ENCODE measurements at places on chromosomes 7 and 10.

GRCh38 chr7:134140889-134141867 is 14.0 kb downstream of the LRGUK start:
- no peak for DNase-seq

DNA sequence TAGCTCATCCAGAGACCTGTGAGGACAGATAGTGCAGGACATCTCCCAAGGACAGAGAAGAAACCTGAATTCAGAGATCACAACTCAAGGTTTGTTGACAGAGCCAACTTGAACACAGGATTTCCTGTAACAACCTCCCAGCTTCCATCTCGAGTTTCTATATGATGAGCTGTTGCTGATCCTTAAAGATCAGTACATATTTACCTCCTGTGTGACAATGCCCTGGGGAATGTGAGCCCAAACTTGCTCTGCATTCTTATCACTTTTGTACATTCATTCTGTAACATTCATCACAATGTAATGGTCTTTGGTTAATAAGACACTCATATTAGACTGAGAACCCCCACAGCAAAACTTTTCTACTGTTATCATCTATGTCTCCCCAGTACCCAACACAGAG is 468.6 kb downstream of the XPNPEP1 start:
- DNase-seq, result no peak

DNA sequence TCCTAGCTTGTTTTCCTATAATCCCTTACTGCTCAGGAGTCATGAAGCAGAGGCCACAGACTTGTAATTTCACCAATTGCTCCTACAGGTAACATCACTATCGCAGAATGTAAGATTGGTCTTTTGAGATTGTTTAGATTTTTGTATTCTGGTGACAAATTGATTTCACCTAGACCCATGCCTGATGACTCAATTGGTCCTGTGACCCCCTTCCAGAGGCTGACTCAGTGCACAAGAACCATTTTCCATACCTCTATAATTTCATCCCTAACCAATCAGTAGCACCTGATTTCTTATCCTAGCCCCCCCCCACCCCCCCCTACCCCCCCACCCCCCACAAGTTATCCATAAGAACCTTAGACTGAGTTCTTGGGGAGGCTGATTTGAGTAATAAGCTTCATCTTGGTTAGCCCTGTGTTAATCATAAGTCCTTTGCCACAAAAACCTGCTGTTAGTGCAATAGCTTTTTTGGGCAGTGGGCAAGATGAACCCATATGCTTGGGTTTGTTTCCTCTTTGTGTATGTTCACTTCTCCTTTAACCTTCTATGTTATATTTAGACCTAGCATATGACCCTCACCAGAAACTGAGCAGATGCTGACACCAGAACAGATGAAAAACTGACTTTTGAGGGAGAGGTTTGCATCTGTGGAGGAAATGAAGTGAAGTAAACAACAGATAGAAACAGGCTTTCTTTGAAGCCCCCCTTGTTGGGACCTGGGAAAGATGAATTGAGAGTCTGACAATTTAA is 187.1 kb downstream of the KIF20B start:
- DNase-seq, result no peak

- no peak for DNase-seq
Measured at GRCh38 chr10:78570633-78571235, 498.0 kb upstream of the ZMIZ1 start.

- no peak for DNase-seq
Measured at GRCh38 chr7:28069807-28070206, 110.8 kb downstream of the JAZF1 start.

GRCh38 chr7:137306748-137307147 is 36.8 kb downstream of the PTN start:
- no peak for DNase-seq

- DNase-seq, result no peak
Measured at GRCh38 chr10:99611326-99611725, 8.9 kb downstream of the SLC25A28 start.

GRCh38 chr10:127406018-127406550 is 143.0 kb upstream of the NPS start:
- DNase-seq, result no peak

DNA sequence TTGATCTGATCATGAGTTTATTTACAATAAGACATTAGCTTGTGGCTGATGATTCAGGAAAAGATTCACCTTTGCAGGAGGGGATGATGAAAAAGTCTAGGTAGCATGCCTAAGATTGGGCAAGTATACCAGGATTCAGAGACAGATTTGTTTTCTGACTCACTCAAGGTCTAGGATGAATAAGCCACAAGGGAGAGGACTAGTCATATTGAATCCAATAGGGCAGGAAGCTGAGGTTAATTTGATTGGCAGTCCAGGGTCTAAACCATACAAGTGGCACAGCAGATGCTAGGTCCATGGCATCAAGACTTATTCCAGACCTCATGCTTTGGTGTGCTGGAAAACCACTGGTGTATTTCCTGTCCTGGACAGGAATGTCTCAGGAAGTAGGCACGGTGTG is 1133.4 kb downstream of the XPNPEP1 start:
- DNase-seq, result no peak

DNA sequence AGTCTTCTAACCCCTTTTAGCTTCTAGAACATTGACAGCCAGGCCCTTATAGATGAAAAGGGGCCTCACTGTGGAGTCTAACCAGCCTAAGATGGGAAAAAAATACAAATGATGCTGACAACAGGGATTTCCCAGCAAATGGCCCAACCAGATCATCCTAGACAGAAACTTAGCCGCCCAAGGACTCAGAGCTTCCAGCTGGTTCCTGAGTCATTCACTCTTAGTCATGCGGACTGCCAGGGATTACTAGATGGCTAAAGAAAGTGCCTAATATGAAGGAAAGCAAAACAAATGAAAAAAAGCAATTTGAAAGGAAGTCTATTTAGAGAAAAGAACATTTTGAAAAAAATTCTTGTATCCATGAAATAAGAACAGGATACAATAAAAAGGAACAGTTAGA is 23.7 kb downstream of the TSPAN14 start:
- no peak for DNase-seq

DNA sequence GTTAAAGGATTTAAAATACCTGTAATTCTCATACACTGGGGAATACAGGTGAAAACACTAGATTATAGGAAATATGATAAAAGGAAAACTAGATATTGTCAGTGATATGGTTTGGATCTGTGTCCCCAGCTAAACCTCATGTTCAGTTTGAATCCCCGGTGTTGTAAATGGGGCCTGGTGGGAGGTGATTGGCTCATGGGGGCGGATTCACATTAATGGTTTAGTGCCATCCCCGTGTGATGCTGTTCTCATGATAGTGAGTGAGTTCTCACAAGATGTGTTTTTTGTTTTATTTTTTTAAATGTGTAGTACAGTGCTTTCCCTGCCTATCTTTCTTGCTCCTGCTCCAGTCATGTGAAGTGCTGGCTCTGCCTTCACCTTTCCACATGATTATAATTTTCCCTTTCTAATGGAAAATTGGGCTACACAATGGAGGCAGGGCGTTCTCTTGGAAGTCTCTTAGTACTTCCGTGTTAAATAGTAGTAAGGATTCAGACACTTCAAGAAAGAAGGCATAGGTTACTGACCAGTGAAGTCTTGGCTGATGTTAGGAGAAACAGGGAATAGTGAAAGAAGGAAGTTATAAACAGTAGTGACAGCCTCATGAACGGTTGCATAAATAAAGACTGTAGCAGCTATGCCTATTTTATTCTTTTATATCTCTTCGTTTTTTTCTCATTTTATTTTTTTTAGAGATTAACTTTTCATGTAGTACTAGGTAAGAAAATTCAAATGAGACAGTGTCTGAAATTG is 386.4 kb downstream of the SUGCT start:
- no peak for DNase-seq

DNA sequence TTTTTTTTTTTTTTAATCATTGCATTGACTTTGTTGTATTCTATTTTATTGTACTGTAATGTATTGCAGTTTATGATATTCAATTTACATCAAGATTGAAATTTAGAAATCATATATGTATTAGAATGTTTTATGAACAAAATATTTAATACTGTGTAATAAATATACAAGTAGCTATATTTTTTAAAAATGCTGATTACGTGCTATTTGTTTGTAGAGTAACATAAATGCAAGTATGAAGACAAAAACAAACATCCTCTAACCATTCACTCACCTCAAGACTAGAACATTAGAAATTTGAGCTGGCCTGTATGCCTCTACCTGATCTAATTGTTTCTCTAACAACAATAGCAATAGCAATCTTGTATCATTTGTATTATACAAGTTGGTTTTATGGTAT is 290.3 kb downstream of the GATA3 start:
- DNase-seq, result no peak

GRCh38 chr10:44804661-44805060 is 106.5 kb upstream of the TMEM72 start:
- DNase-seq, result no peak

- no peak for DNase-seq
Measured at GRCh38 chr7:76286842-76287403, 15.6 kb upstream of the HSPB1 start.

GRCh38 chr7:148709014-148709413 is 10.3 kb downstream of the CUL1 start:
- DNase-seq, result no peak

Measured in NCI-H774 (cell line).